ENCODE measurements at places on chromosomes 7 and 10.
A peak's percentile ranks its signal among the peaks of the same experiment; 100 is the strongest.

DNA sequence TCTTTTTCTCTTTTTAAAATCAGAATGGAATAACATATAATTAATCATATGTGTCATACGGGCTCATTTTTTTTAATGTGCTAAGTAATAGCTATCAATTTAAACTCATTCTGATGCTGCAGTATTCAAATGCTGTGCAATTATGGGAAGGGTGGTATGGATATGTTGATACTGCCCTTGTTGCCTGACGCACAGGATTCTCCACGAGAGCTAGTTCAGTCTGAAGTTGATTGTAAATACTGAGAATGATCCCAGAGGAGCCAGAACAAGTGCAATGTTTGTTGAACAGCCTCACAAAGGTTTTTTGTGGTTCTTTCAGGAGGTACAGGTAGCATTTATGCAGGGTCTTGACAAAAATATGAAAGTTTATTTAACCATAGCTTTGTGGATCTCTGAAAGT lies 13.4 kb downstream of the NPY start:
- no peak for DNase-seq

- DNase-seq, result no peak
Observed at GRCh38 chr10:20694296-20694695, 202.8 kb downstream of the NEBL start.

- no peak for DNase-seq
Observed at GRCh38 chr7:106326594-106327537, 42.1 kb upstream of the NAMPT start.

DNA sequence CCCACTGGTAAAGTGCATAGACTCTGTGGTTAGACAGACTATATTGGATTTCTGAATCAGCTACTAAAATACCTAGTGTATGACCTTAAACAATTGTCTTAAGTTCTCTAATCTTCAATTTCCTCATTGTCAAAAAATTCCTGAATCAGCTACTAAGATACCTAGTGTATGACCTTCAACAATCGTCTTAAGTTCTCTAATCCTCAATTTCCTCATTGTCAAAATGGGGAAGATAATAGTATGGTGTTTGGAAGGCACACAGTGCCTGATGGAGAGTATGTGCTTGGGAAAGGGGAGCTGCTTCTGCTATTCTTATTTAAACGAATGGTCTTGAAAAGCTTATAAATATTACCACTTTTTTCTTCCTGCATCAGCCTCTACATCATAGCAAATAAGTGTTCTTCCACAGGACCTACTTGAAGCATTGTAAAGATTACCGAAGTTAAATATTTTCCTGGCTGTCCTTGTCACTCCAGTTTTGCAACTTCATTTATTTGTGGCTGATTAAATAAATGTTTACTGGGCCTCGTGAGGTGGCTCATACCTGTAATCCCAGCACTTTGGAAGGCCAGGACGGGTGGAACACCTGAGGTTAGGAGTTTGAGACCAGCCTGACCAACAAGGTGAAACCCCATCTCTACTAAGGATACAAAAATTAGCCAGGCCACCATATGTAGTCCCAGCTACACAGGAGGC lies 64.4 kb upstream of the ITGA8 start:
- no peak for DNase-seq

GRCh38 chr7:70285187-70285586 lies 686.9 kb downstream of the AUTS2 start:
- DNase-seq, result no peak

GRCh38 chr7:118708741-118709140 lies 484.2 kb downstream of the ANKRD7 start:
- DNase-seq, result no peak

GRCh38 chr10:14879124-14879927 lies 660 bp downstream of the SUV39H2 start:
- peak; percentile 33 for DNase-seq

- DNase-seq, result no peak
Observed at GRCh38 chr10:94623572-94623971, 60.0 kb upstream of the CYP2C18 start.

DNA sequence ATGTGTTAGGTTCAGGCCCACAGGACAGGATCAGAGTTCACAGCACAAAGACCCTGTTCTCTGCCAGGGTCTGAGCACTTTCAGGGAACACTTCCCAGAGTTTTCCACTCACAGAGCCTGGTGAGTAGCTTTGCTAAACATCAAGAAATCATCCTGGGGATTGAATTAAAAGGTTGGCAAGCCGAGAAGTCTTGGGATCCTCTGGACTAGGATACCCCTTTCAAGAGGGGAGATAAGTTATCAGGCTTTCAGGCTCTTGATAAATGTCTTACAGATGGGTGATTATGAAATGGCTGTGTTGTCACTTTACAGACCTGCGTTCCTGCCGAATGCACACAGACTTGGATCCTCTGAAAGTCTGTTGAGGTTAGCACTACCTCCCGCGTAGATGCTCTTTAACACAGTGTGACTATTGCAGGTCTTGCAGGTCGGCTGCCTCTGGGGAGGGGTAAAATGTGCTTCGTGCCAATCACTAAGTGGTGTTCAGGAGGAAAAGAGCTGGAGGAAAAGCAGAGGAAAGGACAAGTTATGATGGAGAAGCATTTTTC lies 473.5 kb upstream of the AKR1E2 start:
- DNase-seq, result no peak

- DNase-seq, result no peak
Observed at GRCh38 chr7:30281263-30281662, 3.1 kb upstream of the ZNRF2 start.

GRCh38 chr10:12606461-12606860 lies 257.1 kb downstream of the CAMK1D start:
- DNase-seq, result no peak

DNA sequence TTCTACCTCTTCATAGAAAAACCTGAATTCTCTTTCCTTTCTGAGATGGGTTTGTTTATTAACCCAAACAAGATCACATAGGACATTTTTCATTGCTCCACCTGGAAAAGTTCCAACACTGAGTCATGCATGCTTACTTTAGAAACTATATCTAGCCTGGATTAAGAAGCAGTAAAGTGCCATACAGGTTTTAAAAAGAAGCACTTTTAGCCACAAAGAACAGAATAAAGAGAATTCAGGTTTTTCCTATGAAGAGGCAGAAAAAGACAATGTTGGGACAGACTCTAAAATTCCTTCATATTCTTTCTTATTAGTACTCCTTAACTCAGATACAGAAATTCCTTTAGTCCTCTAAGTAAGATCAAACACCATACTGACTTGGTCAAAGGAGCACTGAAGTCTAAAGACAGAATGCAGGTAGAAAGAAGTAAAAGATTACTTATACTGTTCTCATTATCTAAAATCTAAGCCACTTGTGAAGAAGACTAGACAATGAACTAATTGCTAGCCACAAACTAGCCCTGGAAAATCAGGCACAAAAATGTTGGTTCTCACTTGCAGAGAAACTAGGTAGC lies 241.3 kb downstream of the ANK3 start:
- DNase-seq, result no peak

- DNase-seq, result no peak
Observed at GRCh38 chr10:65294329-65294728, 1631.5 kb upstream of the LRRTM3 start.

DNA sequence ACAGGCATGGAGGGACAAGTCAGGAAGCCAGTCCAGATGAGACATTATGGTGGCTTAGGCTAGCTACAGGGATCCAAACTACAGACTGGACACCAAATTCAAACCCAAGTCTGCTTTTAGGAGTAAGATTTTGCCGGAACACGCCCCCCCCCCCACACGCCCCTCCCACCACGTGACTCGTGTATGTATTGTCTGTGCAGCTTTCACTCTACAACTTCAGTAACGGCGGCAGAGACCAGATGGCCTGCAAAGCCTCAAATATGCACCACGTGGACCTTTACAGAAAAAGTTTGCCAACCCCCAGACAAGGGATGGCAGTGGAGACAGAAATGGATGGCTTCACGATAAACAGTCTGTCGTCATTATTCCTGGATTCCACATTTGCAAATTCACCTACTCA lies 14.5 kb downstream of the HIPK2 start:
- DNase-seq, result no peak

DNA sequence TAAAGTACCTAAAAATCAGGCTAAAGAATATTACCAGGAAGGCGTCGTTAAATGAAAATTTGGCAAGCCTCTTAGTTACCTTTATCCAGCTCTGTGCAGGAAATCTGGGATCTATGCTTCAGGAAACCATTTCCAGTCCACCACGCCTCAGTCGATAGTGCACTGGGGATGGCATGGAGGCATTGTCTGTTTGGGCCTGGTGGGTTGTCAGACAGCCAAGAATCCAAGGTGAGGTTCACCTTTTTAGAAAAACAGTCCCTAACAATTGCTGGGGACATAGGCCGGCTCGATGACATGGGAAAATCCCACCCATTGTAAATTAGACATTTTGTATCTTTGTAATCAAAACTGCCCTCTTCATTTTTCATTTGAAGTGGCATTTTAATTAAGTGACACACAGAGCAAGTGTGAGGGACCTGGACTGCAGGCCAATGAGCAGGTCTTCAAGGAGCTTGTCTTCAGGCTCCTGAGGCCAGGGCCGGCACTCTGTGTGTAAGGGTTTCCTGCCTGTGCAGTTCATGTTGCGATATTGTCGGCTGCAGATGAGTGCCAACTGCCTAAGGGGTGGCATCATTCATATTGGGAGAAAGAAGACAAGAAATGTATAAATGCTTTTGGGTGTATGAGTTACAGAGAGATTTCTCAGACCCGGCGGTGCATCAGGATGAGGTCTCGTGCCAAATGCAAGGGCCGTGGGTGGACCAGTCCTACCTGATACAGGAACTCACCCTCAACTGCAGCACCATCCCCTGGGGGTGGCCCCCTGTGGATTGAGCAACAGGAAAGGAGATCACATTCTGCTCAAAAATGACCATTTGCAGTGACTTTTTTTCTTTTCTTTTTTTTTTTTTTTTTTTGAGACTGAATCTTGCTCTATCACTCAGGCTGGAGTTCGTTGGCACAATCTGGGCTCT lies 80.8 kb downstream of the PTPRE start:
- DNase-seq, result no peak

GRCh38 chr7:108051454-108051853 lies 48.5 kb upstream of the LAMB1 start:
- no peak for DNase-seq

DNA sequence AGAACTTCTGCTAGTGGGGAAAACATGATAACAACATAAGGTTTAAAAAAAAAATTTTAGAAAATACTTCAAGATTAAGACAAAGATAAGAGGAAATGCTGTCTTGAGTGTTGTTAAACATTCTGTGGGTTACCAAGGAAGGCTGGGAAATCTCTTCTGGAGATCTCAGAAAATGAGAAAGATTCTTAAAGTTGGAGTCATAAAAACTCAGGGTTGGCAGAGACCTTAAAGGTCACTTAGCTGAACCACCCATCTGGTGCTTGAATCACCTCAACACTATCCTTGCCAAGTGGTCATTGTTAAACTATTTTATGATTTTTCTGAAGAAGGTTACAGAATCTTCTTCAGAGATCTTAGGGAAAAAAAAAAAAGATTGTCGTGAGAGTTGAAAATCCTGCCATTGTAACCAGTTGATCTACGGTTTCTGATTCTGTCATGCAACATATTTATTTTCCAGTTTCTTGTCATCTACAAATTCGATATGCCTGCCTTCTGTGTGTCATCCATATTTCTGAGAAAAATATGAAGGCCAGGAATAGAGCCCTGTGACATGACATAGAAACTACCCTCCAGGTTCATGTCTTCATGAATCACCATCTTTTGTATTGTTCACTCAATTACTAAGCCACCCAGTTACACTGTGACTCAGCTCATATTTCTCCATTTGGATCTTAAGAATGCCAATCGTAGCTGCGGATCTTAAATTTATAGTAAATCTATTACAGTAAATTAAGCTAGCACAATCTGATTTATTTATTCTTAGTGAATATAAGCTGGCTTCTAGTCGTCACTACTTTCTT lies 179.2 kb downstream of the ST7 start:
- DNase-seq, result no peak

DNA sequence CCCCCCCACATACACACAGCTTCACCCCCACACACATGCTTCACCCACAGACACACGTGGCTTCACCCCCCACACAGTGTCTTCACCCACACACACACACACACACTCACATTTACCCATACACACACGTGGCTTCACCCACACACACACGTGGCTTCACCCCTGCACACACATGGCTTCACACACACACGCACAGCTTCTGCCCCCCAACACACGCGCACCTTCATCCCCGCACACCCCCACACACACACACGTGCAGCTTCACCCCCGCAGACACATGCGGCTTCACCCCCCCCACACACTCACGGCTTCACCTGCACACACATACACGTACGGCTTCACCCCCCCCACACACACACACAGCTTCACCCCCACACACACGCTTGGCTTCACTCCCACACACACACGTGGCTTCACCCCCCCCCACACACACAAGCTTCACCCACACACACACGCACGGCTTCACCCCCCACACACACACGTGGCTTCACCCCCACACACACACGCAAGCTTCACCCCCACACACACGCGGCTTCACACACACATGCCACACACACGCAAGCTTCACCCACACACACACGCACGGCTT lies 82.4 kb downstream of the NKX6-2 start:
- no peak for DNase-seq

GRCh38 chr7:45702751-45703150 lies 128.6 kb downstream of the ADCY1 start:
- DNase-seq, result no peak

DNA sequence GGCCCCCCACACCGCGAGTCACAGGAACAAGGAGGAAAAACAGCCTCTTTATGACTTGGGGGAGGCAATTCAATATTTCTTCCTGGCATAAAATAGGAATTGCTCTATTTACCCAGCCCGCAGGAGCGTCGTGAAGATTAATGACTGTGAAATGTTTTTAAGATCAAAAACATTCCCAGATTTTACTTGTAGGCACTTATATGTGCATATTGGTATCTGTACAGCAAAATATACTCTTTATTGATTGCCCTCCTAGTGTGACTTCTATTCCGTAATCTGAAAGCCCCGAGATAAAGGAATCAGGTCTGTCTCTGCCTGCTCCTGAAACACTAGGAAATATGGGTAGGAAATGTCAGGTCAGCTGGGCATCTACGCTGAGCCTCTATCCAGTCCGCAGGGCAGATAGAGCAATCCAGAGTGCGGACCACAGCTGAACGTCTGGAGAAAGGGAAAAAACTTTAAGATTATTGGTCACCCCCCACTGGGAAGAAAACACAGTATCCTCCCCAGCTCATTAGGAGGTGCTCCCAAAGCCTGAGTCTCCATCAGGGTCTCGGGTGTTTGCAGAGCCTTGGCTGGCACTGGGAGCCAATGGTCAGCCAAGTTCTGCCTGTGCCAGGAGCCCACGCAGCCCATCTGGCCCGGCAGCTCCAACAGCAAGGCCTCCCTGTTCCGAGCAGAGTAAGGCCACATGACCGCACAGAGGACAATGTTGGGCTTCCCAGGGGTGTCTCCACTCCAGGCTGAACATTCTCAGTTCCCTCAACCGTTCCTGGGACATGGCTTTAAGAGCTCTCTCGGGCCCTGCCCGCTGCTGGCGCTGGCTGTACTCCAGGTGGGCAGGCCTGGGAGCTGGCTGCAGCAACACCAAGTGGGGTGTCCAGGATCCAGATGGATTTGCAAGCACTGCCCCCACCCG lies 7.7 kb downstream of the CTBP2 start:
- no peak for DNase-seq

DNA sequence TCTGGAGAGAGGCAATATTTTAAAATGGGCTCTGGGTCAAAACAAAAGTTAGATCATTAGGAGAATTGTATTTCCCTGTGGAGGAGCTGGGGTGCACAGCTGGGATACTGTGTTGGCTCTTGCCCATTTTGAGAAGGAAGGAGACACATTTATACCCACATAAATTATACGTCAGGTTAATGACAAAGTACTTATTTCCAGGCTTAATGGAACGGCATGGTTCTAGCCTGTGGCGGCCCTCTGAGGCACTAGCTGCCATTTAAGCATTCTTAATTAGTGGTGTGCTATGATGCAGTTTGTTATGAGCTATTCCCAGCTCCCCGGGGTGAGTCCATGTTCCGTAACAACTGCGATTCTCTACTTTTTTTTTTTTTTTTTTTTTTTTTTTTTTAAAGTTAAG lies 193.5 kb downstream of the SEC23IP start:
- no peak for DNase-seq

Data from stimulated activated CD4-positive, alpha-beta T cell treated with anti-CD3 and anti-CD28 coated beads, Interleukin-2, amount 100 ng/mL, for 48 hours (primary cell).